Activated T-helper 1 cell treated with anti-CD3 and anti-CD28 coated beads, Interleukin-2, amount 50 U/mL, for 16 hours (primary cell): ENCODE measurements at places on chromosomes 2 and 18.

DNA sequence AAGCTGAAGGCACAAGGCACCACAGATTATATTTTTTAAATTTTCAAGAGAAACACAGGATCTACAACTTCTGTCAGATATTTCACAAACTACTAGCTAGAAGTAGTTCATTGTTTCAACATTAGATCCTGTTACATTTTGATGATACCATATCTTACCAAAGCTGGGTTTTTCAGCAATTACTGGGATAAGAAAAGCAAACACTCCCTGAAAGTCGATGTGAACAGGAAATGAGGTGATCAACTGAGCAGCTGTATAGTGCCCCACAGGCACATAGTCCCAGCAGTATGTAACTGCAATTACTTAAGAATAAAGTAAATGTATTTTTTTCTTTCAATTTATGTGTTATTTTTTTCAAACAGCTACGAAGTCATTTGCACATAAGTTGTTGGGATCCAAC lies 103.5 kb downstream of the DNER start:
- no peak for DNase-seq

DNA sequence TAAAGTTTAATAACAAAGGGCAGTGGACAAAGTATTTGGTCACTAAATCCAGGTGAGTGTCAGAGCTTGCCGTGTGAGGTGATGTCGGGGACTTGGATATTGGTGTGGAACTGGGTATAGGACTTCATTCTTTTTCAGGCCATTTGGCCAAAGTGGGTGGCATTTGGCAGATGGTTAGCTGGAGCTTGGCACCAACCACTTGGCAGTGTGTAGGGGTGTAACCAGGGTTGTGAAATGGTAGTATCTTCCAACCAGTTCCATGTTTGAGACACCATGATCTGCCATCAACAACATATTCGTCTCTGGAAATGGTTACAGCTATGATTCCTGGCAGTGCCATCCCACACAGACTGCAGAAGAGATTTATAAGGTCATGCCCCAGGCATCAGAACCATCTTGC lies 113.9 kb downstream of the CCDC85A start:
- DNase-seq: no peak

GRCh38 chr2:86186431-86186830 lies 8.8 kb downstream of the IMMT start:
- DNase-seq: no peak

DNA sequence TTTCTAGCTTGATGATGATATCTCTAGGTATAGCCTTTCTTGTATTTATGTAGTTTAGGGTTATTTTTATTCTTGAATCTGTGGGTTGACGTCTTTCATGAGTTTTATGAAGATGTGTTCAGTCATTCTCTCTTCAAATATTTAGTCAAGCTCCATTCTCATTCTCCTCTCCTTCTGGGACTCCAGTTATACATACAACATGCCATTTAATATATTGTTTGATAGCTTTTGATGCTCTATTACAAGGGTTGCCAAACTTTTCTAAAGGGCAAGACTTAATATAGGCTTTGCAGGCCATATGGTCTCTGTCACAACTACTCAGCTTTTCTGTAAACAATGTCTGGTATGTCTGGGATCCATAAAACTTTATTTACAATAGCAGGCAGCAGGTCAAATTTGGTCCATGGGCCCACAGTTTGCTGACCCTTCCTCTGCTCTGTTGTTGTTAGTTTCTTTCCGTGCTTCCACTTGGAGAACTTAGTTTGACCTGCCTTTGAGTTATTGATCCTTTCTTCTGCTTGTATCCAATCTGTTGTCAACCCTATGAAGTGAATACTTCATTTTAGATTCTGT lies 40.6 kb upstream of the GPAT2 start:
- no peak for DNase-seq

DNA sequence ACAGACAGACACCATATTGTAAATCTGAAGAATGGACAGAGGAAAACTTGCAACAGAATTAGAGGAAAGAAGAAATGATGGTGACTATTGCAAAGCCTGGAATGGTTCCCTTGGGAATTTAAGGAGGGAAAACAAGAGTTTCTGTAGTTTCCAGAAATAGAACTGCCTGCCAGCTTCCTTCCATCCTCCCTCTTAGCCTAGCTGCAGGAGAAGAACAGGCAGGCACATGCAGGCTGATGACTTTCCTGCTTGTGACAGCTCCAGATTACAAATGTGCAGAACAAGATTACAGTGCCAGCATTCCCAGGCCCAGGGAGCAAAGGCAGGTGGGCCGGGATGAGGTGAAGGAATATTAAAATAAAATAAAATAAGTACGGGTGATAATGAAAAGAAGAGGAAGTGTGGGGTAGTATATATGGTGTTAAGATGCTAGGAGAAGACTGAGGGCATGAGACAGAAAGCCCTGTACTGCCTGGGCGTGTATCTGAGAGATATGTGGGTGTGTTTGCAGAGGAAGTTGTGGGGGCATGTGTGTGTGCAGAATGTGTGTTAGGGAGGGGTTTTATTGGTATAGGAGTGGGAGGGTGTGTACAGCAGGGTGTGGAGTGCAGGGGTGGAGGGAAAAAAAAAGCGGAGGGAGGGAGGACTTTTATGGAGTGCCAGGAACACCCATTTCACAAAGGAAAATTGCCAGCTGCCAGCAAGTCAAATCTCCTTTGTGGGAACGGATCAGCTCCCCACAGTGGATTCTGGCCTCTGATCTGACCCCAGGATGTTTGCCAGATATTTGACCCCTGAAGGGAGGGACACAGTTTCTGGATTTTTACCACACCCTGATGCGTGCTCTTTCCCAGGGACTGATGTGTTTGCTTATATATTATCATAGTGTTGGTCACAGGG lies 43.9 kb upstream of the NEMP2 start:
- no peak for DNase-seq

GRCh38 chr2:76194031-76194775 lies 483.5 kb upstream of the GCFC2 start:
- no peak for DNase-seq

DNA sequence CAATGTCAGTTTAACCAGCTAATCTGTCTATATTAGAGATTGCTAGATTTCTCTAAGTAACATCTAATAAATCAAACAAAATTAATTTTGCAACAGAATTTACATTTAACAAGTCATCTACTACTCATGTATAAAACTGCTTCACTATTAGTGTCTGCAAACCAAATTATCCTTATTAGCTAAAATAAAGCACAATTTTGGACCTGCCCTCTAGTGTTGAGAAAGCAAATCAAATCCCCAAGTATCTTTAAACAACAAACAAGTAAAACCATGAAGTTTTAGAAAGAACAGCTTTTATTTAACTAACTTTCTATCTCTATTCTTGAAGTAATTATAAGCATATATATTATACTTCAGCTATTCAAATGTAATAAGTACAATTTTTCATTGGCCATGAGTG lies 113.1 kb upstream of the SP3 start:
- no peak for DNase-seq
